ENCODE measurements at places on chromosomes 12 and 14.

GRCh38 chr12:2682296-2683251, 112.2 kb upstream of the FKBP4 start:
- DNase-seq, result peak; percentile 26

DNA sequence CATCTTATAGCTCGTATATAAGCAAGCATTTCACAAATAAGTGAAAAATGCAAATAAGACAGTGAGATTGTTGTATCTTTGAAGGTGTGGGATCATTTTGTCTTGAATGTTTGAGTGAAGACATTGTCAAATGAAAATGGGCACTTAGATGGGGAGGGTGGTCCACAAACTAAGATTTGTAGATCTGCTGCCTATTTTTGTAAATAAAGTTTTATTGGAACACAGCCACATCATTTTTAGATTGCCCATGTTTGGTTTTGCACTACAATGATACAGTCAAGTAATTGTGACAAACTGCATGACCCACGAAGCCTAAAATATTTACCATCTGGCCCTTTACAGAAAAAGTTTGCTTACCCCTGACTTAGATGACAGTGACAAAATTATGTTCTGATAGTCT, 156.7 kb downstream of the PAH start:
- no peak for DNase-seq

GRCh38 chr14:101477648-101478047, 83.6 kb upstream of the DIO3 start:
- DNase-seq, result no peak

- no peak for DNase-seq
Observed at GRCh38 chr12:49680075-49680474, 27.1 kb downstream of the FMNL3 start.

GRCh38 chr12:99020871-99021270, 375.8 kb downstream of the APAF1 start:
- no peak for DNase-seq

- DNase-seq, result no peak
Observed at GRCh38 chr12:68291396-68292036, 38.1 kb upstream of the IL22 start.

- DNase-seq, result peak; percentile 81
Observed at GRCh38 chr12:126570566-126570965, 1505.3 kb downstream of the AACS start.

- no peak for DNase-seq
Observed at GRCh38 chr12:76032043-76032981, 736 bp upstream of the PHLDA1 start.

DNA sequence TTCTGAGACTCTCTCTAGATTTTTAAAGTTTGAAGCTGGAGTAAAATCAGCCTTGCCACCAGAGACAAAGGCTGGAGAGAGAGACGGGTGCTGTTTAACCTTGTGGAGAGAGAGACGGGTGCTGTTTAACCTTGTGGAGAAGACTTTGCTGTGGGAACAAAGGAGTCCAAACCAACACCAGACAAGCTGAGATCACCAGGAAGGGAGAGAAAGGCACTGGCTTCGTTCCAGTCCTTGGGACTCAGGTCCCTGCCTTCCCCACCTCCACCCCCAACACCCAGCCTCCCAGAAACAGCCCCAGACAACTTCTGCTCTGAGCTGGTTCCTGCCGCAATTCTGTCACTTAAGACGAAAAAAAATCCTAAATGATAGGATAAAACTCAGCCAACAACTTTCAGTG, 1389.3 kb downstream of the AACS start:
- DNase-seq, result peak; percentile 11

- DNase-seq, result no peak
Observed at GRCh38 chr12:39393890-39394289, 49.0 kb downstream of the KIF21A start.

GRCh38 chr12:18462442-18462841, 201.1 kb downstream of the PIK3C2G start:
- peak; percentile 41 for DNase-seq

GRCh38 chr12:50936821-50937530, 15.4 kb upstream of the HIGD1C start:
- no peak for DNase-seq

- DNase-seq, result no peak
Observed at GRCh38 chr14:61362072-61362750, 40.8 kb downstream of the PRKCH start.

DNA sequence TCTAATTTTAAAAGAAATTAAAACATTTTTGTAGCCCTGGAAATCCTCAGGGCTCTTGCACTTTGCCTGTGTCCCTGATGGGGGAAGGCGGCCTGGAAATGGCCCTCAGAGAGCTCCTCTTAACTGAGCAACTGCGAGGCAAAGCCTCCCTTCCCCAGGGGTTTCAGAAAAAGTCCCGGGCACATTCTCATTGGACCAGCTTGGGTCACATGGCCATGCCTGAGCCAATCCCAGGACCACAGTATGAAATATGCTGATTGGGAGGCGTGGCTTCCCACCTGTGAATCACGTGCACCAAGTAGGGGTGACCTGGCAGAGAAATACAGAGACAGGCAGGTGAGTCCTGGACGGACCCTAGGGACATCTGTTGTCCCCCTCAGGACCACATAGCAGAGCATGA, 90.4 kb upstream of the SFSWAP start:
- DNase-seq, result no peak

GRCh38 chr12:15794836-15795235, 5.6 kb upstream of the EPS8 start:
- no peak for DNase-seq

DNA sequence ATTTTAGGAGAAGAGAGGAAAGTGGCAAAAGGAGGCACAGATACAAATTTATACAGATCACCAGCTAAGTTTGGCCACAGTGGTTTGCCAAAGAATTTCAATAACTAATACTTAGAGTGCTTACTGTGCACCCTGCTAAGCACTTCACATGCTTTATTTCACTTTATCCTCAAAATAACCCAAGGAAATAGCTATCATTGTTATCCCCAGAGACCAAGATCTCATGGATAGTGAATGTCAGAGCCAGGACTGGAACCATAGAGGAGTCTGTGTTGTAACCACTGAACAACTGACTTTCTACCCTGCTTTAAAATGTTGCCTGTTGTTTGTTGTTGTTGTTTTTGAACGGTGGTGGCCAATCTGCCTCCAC, 1.3 kb upstream of the TCP11L2 start:
- no peak for DNase-seq

- no peak for DNase-seq
Observed at GRCh38 chr12:33892425-33892824, 129.9 kb upstream of the ALG10 start.

GRCh38 chr14:67973436-67973835, 153.9 kb downstream of the RAD51B start:
- no peak for DNase-seq

DNA sequence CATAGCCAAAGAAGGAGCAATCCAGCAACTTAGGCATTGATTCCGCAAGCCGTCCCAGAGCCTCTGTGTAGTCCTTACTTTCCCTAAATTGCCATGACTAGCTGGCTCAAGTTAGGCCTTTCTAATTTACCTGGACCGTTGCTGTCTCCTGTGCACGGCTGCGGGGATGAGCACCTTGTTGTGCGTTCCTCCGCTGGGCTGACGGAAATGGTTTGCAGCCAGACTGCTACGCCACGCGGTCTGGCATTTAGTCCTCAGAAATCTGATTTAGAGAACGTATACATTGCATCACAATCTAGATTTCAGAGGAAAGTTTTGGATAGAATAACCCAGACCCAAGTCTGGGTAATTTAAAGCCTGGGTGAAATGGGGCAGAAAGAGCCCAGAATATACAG, 133.2 kb upstream of the ARHGAP5 start:
- DNase-seq, result no peak

- no peak for DNase-seq
Observed at GRCh38 chr12:65362234-65363031, 84.0 kb downstream of the MSRB3 start.

- DNase-seq, result no peak
Observed at GRCh38 chr12:120101182-120101581, 15.4 kb downstream of the RAB35 start.

- DNase-seq, result no peak
Observed at GRCh38 chr12:131135311-131135785, 181.6 kb downstream of the ADGRD1 start.

DNA sequence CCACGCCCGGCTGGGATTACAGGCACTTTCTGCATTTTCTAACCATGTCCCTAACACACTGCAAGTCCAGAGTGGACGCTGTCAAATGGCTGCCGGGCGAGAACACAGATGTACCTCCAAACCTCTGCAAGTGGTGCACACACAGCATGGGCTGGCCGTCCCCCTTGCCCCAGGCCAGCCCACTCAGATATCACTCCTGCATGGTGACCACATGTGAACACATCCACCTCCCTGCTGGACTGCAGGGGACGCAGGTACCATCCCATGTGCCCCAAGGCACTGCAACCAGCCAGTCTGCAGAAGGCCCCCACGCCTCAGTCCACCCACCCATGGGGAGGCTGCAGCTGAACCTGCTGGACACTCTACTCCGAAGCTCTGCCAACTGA, 14.0 kb downstream of the BRF1 start:
- DNase-seq, result no peak

- DNase-seq, result no peak
Observed at GRCh38 chr14:104051092-104051813, 34.2 kb upstream of the ASPG start.

DNA sequence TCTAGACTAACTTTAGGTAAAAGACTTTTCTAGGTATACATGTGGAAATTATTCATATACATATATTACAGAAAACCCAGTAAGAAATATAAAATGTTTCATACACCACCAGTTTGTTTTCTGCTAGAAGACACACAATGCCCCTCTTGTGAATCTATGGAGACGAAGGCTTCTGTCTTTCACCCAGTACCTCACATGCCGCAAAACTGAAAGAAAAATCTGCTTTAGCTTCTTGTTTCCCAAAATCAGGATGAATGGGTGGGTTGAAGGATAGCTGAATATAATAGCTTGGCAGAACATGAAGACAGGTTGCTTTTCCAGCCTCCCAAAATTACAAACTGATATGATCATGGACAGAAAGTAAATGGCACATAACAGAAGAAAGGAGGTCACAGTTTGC, 1.3 kb downstream of the TAS2R30 start:
- no peak for DNase-seq

DNA sequence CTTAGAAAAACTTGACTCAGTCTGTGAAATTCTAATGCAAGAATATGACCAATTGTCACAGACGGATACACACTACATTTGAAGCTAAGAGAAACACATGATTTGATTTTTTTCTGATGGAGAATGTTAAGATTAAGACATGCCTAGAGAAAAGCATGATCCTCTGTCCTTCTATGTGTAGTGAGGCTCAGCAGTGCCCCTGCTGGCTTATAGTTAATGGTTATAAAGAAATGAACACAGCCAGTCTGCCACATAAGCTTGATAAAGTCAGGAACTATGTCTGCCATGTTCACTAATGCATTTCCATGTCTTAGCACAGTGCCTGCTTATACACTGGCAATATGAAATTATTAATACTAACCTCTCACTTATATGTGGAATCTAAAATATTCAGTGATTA, 168.1 kb upstream of the DAAM1 start:
- DNase-seq, result peak; percentile 23
